Suprapubic skin (tissue), 4 donors: ENCODE measurements at places on chromosomes 2 and 18. TPM values are rescaled to one million over a fixed set of nuclear protein-coding genes. Genes with fewer than 3 reads are reported as not detected.

The ZC3H6 gene
- 38.5 TPM for total RNA-seq

The AFF3 gene
- 5.0 TPM for total RNA-seq

The MAL gene
- 10.7 TPM for total RNA-seq

The OSBPL1A gene
- 42.2 TPM for total RNA-seq

The SPATA3 gene
- not detected for total RNA-seq

The PLCD4 gene
- total RNA-seq: 1.4 TPM

The FOXD4L1 gene
- total RNA-seq: 0.19 TPM

The WNT10A gene
- 17.2 TPM for total RNA-seq

The IL37 gene
- 130 TPM for total RNA-seq

The SEPTIN10 gene
- total RNA-seq: 100 TPM

The FOXI3 gene
- not detected for total RNA-seq

The MC2R gene
- not detected for total RNA-seq

The ABI2 gene
- total RNA-seq: 22.6 TPM

The GCG gene
- not detected for total RNA-seq

The ELOA2 gene
- not detected for total RNA-seq

The ABCA12 gene
- 55.9 TPM for total RNA-seq

The IL36A gene
- total RNA-seq: not detected

The SLC9A4 gene
- total RNA-seq: 0.36 TPM

The CFLAR gene
- total RNA-seq: 157 TPM

The MYO3B gene
- total RNA-seq: 0.95 TPM

The DNAH6 gene
- 0.16 TPM for total RNA-seq

The HJURP gene
- total RNA-seq: 5.6 TPM

The TFPI gene
- 23.1 TPM for total RNA-seq

The CNRIP1 gene
- 13.5 TPM for total RNA-seq

The CPO gene
- not detected for total RNA-seq

The PROC gene
- total RNA-seq: 0.36 TPM

The SLC11A1 gene
- total RNA-seq: 16.1 TPM

The CFAP53 gene
- not detected for total RNA-seq

The SERPINB11 gene
- total RNA-seq: not detected

The SPATS2L gene
- 39.9 TPM for total RNA-seq

The PRSS56 gene
- total RNA-seq: not detected

The NOSTRIN gene
- 7.1 TPM for total RNA-seq

The REG3A gene
- total RNA-seq: 1.8 TPM

The GCFC2 gene
- 18.3 TPM for total RNA-seq

The TMEM247 gene
- total RNA-seq: not detected

The SCN2A gene
- total RNA-seq: 0.19 TPM
